ENCODE measurements at places on chromosomes 6 and 20.

DNA sequence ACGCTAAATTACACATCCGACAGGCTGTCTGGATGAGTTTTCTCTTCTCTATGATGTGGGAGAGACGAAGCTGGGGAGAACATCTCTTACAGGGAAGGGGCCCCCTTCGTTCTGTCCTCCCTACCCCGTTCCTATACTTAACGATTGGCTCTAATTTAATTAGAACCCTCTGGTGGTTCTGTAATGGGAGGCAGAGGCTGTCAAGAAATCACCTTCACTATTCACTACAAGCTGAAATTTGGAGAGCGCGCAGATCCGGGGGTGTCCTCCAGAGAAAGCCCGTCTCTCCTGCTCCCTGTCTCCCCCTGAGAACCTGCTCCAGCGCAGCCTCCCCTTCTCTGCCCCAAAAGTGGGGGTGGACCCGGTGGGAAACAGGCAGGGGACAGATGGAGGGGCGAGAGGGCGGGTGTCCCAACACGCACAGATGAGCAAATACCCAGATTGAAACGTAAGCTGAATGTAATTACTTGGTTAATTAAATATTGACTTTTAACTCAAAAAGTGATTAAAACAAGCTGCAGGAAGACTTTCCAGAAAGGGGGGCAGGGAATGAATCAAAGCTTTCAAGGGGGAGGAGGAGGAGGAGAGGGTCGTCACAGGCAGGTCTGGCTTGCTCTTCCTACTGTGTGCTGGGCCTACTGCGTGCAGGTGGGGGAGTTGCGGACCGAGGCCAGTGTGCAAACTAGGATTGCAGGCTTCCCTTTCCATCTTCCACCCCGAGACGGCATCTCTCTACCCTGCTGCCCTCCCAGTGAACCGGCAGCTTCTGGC lies 1.3 kb downstream of the SULF2 start:
- H3K36me3 ChIP-seq: no peaks in the 10 kb centered on the region
- no peaks in the 10 kb centered on the region for H3K27me3 ChIP-seq
- peak overlapping the region; percentile 62 for H3K4me3 ChIP-seq
- no peak overlapping the region for H3K27ac ChIP-seq

DNA sequence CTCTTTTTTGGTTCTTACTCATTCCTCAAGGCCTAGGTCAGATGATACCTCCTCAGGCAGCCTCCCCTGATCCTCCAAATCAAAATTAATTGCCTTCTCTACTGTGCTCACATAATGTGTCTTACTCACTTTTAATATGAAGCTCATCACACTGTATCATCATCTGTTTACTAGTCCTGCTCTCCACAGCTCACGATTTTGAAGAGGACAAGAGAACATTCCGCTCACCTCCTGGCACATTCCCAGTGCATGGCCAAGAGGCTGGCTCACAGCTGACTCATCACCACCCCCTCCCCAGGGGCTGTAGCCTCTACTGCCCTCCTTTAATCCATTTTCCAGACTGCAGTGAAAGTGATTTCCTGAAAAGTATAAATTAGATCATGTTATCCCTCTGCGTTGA lies 133.1 kb downstream of the ALDH8A1 start:
- no peaks in the 10 kb centered on the region for H3K27me3 ChIP-seq
- no peaks in the 10 kb centered on the region for H3K4me1 ChIP-seq
- H3K4me3 ChIP-seq: no peak overlapping the region

DNA sequence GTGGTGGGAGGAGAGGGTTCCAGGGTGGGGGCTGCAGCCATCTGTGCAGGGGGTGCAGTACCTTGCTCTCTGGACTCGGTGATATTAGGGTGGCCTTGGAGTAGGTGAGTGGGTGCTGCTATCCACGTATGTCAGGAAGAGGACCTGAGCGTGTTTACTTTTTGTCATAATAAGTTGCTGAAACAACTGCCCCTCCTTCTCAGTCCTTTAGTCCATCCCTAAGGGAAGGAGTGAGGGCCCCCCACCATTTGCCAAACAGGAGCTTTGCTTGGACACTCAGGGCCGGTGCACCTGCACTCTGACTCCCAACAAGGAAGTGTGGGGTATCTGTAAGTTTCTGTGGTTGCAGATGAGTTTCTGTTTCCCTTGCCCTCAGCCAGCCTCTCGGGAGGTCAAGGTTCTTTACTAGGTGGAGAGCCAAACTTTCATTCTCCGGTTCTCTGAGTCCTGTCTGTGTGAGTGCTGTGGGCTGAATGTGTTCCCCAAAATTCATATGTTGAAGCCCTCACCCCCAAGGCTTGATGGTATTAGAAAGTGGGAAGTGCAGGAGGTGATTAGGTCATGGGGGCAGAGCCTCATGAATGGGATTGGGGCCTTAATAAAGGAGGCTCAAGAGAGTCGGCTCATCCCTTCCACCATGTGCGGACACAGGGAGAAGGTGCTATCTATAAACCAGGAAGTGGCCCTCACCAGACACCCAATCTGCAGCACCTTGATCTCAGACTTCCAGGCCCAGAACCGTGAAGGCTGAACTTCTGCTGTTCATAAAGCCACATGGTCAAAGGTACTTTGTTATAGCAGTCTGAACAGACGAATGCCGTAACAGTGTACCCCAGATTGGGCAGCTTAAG lies 19.6 kb upstream of the CCR6 start:
- H3K36me3 ChIP-seq: no peaks in the 10 kb centered on the region
- H3K4me1 ChIP-seq: peaks cover 7% of the 10 kb centered on the region
- no peak overlapping the region for H3K4me3 ChIP-seq
- no peaks in the 10 kb centered on the region for H3K27me3 ChIP-seq
- no peak for DNase-seq

DNA sequence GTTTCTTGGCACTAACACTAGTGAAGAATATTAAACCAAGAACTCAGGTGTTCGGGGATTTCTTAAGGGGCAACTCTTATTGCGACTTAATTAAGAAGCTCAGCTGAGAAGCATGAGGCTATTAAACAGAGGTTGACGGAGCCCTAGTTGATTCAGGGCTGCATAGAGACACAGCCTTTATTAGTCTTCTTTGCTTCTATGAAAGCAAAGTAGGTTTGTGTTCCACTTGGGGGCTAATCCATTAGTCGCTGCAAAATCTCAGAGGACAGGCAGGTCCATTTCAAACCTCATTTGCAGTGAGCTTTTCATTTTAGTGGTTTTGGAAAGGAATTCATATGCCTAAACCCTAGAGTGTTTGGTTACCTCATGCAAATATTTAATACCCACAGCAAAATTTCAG lies 506.6 kb upstream of the SULF2 start:
- DNase-seq: no peak
- H3K27me3 ChIP-seq: no peaks in the 10 kb centered on the region
- H3K4me3 ChIP-seq: no peak overlapping the region
- H3K36me3 ChIP-seq: no peaks in the 10 kb centered on the region
- H3K4me1 ChIP-seq: peaks cover 13% of the 10 kb centered on the region

GRCh38 chr20:3316136-3316535 lies 77.1 kb upstream of the SLC4A11 start:
- H3K27me3 ChIP-seq: no peaks in the 10 kb centered on the region
- DNase-seq: no peak
- no peaks in the 10 kb centered on the region for H3K4me1 ChIP-seq
- no peak overlapping the region for H3K27ac ChIP-seq
- no peak overlapping the region for H3K4me3 ChIP-seq

GRCh38 chr6:3636060-3636459 lies 115.5 kb downstream of the PXDC1 start:
- no peak overlapping the region for H3K4me3 ChIP-seq
- no peaks in the 10 kb centered on the region for H3K36me3 ChIP-seq
- no peaks in the 10 kb centered on the region for H3K4me1 ChIP-seq
- no peak overlapping the region for H3K27ac ChIP-seq
- no peaks in the 10 kb centered on the region for H3K27me3 ChIP-seq

GRCh38 chr20:48724382-48724781 lies 103.4 kb downstream of the PREX1 start:
- H3K27ac ChIP-seq: peak overlapping the region; percentile 72
- H3K4me3 ChIP-seq: no peak overlapping the region

All from Peyer's patch (tissue), 4 donors.